ENCODE measurements at places on chromosomes 12 and 14.

DNA sequence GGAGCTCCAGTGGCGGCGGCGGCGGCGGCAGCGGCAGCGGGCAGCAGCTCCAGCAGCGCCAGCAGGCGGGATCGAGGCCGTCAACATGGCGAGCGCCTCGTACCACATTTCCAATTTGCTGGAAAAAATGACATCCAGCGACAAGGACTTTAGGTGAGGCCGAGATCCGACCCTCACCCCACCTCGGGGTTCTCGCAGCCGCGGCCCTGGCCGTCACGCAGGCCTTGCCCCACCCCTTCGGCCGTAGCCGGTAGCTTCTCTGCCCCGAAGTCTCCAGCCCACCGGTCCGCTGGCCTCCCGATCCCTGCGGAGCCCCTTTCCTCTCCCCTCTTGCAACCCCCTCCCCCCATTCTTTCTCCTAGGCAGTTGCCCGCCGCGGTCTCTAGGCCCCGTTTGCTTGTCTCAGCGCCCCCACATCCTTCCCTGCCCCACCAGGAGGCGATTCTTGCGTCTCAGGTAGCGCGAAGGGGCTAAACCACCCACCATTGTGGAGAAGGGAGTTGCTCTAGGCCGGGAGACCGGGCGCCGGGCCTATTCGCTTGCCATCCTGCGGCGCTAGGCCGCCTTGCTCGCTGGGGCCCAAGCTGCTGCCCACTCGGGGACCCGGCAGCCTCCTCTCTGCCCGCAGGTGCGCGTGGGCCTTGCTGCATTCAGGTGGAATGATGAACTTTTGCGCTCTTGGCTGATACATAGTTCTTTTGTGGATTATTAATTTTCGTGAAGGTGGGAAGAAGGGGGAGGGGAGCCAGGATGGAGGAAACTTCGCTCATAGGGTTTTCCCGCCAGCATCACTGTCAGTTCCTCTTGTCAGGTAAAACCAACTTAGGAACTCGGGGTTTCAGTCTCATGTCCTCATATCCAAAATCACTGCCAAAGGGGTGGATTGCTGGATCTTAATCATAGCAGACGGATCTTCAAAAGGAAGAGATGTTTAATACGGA lies 745 bp downstream of the CAND1 start:
- DNase-seq, result peak; percentile 34

DNA sequence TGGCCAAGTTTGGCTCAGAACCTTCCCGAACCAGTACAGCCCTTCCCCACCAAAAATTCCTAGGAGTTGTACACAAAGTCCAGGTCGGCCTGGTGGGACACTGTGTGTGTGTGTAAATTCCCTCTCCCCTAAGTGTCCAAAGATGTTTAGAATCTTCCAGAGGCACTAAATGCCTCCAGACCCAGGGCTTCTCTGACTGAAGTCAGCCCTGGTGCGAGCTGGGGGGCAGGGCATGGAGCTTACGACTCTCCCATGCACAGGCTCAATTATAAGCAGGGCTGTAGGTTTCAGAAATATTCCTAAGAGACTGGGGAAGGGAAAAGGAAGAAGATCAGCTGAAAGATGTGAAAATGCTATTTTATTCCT lies 106.9 kb upstream of the ATF7IP start:
- DNase-seq, result peak; percentile 19

DNA sequence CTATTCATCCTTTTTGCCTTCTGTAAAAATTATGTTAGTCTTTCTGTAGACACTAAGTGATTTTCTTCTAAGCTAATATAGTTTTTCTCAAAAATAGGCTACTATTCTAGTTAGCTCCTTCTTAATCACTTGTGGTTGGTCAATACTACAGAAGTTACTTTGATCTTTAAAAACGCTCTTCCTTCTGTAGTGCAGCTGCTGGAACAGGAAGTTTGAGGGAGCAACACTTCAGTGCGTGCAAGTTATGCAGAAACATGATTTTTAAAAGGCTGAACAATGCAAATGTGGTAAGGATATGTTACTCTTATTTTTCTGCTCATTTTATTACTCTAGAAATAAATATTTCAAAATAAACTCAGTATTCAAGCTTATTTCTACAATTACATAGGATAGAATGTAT lies 11.1 kb upstream of the RERGL start:
- DNase-seq, result no peak

DNA sequence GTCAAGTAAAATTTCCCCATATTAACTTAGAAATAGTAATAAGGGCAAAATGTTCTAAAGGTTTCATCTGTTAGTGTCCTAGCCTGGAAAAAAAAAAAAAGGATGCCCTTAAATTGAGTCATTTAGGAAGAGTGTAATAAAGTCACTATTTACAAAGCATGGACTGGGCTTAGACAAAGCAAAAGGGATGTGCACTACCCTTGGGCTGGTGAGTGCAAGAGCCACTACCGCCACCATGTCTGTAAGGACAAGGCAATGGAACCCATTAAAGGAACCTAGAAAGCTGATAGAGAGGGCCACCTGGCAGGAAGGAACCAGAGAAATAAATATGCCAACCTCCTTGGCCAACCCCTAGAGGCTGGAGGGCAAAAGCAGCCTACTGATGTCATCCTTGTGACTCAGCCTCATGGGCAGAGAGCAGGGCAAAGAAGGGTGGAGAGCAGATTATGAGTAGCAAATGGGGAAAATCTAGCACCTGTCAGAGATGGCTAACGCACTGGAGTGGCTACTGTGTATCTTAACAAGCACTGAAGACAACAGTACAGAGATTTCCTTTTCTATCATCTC lies 59.5 kb upstream of the FUT8 start:
- no peak for DNase-seq

GRCh38 chr14:85461432-85462133 lies 68.4 kb upstream of the FLRT2 start:
- no peak for DNase-seq

DNA sequence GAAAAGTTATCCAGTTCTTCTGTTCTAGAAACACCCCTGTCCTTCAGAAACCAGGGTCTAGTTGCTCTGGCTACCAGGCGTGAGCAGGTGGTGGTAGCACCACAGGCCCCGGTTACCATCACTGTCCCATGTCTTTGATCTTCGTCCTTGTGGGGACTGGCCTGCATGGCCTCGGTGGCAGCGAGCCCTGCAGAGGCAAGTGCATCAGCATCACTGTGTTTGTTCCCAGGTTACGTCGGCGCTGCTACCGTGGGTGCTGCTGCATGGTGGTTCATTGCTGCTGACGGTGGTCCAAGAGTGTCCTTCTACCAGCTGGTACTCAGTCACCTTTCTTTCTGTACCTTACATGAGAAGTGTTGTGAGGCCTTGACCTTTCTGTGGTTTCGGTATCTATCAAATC lies 58.9 kb downstream of the ANAPC7 start:
- no peak for DNase-seq

- DNase-seq, result no peak
Observed at GRCh38 chr12:65300679-65301349, 22.3 kb downstream of the MSRB3 start.

DNA sequence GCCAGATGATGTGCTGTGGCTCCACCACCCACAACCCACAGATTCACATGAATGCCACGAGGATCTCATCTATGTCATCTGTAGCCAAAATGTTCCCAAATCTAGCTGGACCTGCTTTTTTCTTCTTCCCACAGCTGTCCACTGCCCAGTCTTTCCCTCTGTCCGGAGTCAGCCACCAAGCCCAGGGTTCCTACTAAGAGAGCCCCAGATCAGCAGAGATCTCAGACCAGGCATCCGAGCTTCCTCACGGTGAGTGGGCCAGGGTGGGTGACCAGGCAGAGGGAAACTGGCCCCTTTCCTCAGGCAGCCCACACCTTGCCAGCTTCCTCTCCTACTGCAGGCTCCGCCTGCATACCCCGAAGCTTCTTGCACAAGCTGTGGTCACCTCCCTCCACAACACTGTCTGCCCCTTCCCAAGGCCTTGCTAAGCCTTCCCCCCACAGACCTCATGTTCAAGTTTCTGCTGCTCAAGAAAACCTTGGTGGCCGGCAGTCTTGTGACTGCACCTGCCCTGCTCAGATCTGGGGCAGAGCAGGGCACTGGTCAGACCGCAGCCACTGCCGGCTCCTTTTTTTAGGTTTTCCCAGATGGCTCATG lies 81.4 kb downstream of the ACTN1 start:
- DNase-seq, result no peak

GRCh38 chr12:60421741-60422140 lies 825.9 kb downstream of the SLC16A7 start:
- peak; percentile 40 for DNase-seq

DNA sequence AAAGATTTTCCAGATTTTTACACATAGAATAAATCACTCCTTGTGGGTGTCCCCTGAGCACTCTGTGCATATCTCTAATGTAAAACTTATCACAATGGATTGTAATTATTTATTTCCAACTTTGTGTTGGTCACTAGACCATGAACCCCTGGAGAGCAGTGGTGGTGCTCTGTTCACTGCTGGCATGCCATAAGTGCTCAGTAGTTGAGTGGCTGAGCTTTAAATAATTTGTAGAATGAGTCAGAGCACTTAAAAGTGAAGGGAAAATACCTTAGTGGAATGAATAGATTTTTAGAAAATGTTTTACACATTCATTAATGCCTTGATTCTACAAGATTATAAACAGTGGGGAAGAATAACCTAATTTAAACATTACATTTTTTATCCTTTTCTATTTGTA lies 6.3 kb downstream of the MGAT4C start:
- peak; percentile 56 for DNase-seq

DNA sequence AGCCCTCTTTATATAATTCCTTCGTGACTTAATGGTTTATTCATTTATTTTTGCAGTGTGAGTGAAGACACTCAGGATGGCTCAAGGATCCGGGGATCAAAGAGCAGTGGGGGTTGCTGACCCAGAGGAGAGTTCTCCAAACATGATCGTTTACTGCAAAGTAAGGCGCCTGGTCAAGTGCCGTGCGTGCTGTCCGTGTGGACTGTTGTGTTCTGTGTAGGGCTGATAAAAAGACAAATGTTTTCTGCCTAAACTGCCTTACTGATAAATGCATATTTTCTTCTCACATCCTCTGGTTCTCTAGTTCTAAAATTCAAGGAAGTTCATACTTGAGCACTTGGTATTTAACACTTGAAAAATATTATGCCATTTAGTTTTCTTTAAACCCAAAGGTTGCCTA lies 32.5 kb downstream of the RGS6 start:
- DNase-seq, result no peak

- peak; percentile 6 for DNase-seq
Observed at GRCh38 chr12:64273527-64274403, 51.7 kb upstream of the KICS2 start.

GRCh38 chr12:60333461-60333860 lies 737.6 kb downstream of the SLC16A7 start:
- DNase-seq, result no peak

- no peak for DNase-seq
Observed at GRCh38 chr12:122845865-122846621, 10.8 kb downstream of the HIP1R start.

- DNase-seq, result no peak
Observed at GRCh38 chr12:114703060-114703493, 19.1 kb upstream of the TBX3 start.

GRCh38 chr14:61247935-61248334 lies 33.2 kb downstream of the TMEM30B start:
- DNase-seq, result peak; percentile 90

DNA sequence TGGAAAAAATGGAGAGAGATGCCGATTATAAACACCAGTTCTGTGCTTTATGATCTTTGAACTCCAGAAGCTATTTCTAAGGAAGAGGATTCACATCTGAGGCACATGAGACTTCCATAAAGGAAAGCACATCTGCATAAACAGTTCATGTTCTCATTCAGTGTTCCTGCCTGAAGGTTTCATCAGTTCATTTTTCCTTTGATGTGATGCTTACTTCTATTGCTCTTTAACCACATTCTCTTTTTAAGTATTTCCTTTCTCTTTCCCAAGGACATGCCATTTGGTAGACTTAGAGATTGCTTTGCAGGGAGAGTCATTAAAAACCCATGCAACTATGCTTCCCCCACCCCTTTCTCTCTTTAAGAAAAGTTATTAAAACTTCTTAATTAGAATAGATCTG lies 387.0 kb upstream of the FLRT2 start:
- peak; percentile 6 for DNase-seq

GRCh38 chr12:19338405-19338804 lies 100.9 kb upstream of the AEBP2 start:
- DNase-seq, result no peak

GRCh38 chr12:100932571-100932970 lies 138.0 kb downstream of the ANO4 start:
- DNase-seq, result no peak

GRCh38 chr12:105083551-105084105 lies 630 bp downstream of the ALDH1L2 start:
- peak; percentile 88 for DNase-seq

GRCh38 chr14:71289536-71289935 lies 382.3 kb downstream of the PCNX1 start:
- no peak for DNase-seq

GRCh38 chr12:88764781-88765480 lies 184.7 kb upstream of the KITLG start:
- DNase-seq, result peak; percentile 14

- no peak for DNase-seq
Observed at GRCh38 chr12:118866346-118866745, 115.0 kb upstream of the SRRM4 start.

DNA sequence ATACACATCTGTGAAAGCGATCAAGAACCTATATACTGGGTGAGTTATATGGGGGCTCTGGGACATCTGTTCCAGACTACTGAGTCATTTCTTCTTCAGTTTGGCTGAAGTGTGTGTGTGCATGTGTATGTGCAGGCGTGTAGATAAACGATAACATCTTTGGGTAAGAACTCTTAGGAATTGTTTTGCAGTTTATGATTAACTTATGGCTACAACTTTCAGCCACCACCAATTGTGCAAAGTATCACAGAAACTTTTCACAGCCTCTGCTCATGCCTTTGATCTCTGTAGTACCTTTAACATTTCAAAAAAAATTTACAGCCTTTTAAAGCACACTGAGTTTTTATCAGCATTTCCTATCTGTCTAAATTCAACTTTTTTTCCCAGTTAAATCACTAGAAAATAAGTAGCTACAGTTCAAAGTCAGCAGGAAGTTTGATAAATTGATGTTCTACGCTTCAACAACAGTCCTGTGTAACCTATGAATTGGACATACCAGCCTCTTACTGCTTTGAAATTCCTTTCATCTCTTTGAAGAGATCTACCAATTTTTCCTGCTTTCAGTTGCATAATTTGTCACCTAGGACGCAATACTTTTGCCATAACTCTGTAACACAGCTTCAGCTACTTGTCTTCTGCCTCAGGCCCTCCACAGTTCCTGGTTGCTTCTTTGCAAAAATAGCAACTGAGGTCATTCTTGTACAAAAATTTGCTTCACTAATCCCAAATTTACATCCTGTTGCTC lies 43.0 kb downstream of the PPM1H start:
- no peak for DNase-seq

- DNase-seq, result no peak
Observed at GRCh38 chr12:99284161-99284560, 363.4 kb upstream of the GARIN6 start.

GRCh38 chr14:20679907-20680306 lies 4.5 kb upstream of the RNASE4 start:
- DNase-seq, result peak; percentile 45

DNA sequence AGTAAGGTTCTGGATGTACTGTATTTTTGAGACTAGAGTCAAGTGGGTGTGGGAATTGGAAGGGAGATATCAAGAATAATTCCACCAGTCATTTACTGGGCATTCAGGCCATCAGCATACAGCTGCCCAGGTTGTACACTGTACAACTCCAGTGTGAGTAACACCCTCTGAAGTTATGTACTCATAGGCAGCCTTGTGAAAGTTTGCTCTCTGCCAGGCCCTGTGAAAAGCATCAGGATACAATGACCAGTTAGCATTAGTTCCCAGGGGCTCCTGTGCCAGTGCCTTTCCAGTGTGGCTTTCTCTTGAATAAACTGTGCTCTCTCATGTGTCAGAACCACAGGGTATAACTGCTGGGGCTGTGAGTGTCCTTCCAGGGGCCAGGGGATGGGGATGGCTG lies 89.7 kb downstream of the LGMN start:
- DNase-seq, result no peak
